Stimulated activated CD4-positive, alpha-beta T cell treated with anti-CD3 and anti-CD28 coated beads, Interleukin-2, amount 100 ng/mL, for 24 hours (primary cell): ENCODE measurements at places on chromosomes 5 and 9.

DNA sequence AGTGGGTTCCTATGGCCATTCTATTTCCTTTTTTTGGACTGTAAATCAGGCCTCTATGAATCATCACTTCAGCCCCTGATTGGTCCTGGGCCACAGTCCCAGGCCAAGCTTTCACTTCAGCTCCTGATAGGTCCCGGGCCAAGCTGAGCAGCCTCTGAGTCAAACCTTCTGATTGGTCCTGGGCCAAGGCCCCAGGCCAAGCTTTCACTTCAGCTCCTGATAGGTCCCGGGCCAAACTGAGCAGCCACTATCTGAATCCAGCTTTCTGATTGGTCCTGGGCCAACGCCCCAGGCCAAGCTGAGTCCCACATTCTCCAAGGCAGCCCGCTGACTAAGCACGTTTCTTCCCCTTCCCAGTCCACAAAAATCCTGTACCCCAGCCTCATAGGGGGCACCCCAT is 1972.9 kb upstream of the ACO1 start:
- no peak for DNase-seq

DNA sequence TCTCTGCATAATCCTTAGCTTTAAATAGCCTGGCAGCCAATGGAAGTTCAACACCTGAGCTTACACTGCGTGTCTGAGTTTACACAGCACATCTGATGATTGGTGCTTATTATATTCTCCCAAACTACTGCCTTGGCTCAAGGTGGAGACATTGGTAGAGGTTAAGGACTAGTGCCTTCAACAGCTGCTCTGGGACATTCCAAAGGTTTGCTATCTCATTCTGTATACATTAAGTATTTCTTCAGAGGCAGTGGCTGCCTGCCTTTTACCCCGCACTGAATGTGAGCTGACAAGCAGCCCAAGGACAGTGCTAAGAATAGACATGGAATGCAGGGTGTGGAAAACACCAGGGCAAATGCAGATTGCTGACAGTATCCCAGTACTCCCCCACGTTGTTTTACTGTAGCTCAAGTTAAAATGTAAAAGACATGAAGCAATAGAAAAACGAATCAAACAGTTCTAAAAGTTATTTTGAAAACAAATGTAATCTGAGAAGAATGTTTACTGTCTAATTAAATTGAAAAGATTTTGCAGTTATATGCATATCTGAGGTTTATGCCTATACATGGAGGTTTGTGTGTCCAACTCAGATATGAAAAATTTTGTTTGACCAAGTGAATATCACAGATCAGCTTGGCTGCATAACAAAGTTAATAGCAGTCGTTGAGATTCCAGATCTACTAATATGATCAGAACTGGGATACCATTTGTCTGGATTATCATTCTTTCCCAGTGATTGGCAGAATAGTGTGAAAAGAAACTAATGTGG is 1.8 kb downstream of the HSPB3 start:
- DNase-seq = no peak

- no peak for DNase-seq
Measured at GRCh38 chr5:73515232-73515631, 17.0 kb downstream of the BTF3 start.

DNA sequence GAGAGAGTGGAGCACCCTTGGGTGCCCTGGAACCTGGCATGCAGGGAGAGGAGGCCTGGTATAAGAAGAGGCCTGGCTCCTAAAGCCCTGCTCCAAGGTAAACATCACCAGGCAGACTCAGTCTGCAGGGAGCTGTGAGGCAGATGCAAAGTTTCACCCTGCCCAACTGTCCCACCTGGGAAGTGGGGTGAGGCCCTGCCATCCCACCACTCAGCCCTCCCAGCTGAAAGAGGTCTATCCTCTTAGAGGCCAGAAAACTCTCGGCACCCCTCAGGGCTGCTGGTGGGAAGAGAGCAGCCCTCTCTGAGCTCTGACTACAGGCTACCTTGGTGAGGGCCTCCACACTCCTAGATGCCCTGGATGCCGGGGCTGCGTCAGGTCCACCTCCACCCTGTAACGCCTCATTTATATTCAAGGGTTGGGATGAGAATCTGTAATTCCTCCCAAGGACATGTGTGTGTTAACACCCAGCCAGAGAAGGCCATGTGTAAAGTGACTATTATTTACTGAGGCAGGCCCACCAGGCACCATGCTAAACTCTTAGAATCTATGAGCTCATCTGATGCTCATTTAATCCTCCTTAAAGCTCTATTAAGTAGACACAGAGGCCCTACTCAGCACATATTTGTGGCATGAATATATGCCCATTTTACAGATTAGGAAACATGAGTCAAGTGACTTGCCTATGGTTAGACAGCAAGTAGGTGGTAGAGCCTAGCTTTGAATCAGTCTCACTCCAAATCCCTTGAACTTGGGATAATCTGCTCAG is 205.9 kb downstream of the FSTL4 start:
- no peak for DNase-seq

- DNase-seq = no peak
Measured at GRCh38 chr5:156879665-156880285, 29.7 kb downstream of the PPP1R2B start.

- DNase-seq = no peak
Measured at GRCh38 chr5:38524022-38524421, 32.4 kb downstream of the LIFR start.

GRCh38 chr5:157476702-157477408 is 16.8 kb downstream of the NIPAL4 start:
- no peak for DNase-seq

DNA sequence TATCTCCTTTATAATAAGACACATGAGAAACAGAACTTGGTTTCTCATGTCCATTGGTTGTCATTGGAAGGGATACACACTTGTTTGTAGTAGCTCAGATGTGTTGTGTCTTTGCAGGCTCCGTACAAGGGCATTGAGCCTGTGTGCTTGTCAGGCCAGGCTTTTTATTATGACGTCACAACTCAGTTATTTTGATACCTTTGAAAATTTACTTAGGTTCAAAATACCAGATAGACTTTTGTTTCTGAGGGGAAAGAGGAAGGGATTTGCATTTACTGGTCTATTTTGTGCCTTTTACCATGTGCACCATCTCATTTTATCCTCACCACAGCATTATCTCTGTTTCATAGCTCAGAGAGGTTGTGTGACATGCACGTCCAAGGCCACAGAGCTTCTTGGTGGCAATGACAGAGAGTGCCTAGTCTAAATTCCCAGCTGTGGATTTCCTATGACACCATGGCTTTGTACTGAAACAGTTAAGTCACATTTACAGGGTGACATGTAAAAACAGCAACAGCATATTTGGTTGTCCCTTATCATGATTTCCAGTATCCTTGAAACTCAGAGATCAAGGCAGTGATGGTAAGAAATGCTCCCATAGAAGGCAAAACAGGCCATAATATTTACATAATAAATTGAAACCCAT is 268.7 kb downstream of the AOPEP start:
- DNase-seq = no peak

GRCh38 chr5:123156577-123157296 is 67.7 kb downstream of the PRDM6 start:
- DNase-seq = no peak

GRCh38 chr9:106059886-106060285 is 365.5 kb downstream of the TMEM38B start:
- DNase-seq = no peak

DNA sequence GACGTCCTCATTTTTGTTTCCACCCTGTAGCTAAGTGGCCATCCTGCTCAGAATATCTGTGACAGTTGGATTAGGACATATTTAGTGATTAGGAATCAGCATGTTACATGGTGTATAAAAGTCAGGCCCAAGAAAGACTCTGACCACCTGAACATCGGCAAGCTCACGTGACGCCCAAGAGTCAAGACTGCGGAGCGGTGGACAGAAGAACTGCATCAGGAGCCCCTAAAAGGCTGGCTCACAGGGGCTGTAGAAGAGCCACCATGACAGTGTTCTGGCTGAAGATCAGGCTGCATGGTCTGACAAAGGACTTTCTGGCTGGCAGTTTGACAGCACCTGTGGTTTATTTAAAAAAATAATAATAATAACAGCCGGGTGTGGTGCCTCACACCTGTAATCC is 185.3 kb downstream of the AUH start:
- DNase-seq = no peak

DNA sequence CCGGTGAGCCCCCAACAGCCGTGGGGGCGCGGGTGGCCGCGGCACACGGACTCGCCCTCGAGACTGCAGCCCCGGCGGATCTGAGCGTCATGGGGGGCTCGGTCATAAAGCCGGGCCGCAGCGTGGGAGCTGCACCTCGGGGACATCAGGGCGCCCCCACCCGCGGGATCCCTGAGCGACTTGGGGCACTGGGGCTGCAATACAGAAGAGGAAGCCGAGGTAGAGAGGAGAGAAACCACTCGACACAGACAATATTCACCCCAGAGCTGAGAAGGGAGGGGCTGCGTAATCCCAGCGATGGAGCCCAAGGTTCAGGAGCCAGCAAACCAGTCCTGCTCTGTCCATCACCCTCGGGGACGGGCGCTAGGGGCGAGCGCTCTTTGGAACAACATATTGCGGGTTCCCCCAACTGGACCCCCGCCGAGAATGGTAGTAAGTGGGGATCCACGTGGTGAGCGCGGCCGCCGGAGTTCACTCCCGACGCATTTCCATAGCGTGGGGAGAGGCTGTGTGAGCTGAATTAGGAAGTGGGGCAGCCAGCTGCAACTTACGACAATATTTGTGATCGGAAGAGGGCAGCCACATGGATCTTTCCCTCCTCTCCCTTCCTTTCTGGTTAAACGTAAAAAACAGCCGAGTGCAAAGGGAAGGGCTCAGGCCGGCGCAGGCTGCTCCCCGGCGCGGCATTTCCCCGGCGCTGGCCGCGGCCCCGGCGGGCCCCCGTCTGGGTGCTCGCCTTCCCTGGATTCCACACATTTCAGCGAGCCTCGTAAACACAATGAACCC is 9.9 kb downstream of the PTCH1 start:
- DNase-seq = peak; percentile 34

GRCh38 chr5:149464796-149465489 is 85.9 kb upstream of the IL17B start:
- DNase-seq = no peak

DNA sequence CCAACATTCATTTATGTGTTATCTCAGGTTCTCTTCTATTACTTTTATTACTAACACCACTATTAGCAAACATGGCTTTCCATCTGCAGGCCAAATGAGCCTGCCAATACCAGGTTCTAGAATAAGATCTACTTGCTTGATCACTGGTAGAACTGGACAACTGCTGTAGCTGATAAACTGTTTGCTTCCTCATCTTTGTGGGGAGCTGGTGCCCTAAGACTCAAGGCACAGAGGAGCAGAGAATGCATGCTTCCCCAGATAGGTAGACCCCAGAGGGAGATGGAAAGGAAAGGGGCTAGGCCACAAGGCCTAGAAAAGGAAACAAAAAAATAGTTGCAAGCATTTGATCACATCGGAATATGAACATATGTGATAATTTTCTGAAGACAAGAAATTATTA is 30.7 kb upstream of the AUH start:
- no peak for DNase-seq

DNA sequence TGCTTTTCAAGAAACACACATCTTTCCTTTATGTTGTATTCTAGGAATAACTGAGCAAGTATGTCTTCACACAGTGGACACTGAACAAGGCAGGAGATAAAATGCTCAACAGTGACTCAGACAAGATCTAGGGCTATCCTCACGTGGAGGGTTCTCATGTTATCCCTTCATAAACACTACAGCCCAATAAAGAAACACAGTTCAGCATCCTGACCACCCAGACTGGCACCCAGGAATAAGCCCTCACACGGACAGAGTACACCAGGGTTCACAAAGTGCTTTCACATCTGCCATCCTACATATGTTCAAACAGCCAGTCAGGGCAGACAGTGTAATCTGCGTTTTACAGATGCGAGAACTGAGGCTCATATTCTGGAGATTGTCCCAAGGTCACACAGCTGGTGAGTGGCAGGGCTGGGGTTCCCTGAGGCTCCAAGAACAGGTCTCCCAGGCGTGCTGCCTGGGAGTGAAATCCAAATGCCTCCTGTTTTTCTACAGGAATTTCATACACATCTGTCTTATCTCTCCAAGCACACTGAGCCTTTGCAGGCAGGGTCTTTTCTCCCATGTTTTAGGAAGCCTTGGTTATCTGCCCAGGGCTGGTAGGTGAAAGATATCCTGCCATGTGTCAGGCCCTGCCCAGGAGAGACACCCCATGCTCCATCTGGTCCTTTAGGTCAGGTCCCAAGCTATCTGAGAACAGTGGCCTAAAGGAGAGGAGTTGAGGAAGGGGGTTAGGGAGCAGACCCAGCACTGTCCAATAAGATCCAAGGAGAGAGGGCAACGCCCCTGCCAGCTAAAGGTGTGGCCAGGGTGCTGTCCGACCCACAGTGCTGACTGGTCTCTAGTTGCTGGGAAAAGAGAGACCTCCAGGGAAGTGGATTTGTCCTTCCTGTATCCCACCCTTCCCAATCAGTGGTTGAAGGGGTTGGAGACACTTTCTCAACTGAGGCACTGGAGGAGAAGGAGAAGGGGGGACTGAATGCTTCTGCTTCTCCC is 47.9 kb upstream of the XPA start:
- no peak for DNase-seq

- no peak for DNase-seq
Measured at GRCh38 chr9:71678999-71679398, 89.3 kb downstream of the CEMIP2 start.

GRCh38 chr9:34575862-34576596 is 13.5 kb downstream of the CNTFR start:
- no peak for DNase-seq
